ENCODE measurements at places on chromosomes 6 and 20.

- no peak for DNase-seq
These were observed 546.1 kb upstream of the MAN1A1 start for GRCh38 chr6:119895626-119896025.

- no peak for DNase-seq
These were observed 4.9 kb downstream of the FRS3 start for GRCh38 chr6:41774841-41775240.

DNA sequence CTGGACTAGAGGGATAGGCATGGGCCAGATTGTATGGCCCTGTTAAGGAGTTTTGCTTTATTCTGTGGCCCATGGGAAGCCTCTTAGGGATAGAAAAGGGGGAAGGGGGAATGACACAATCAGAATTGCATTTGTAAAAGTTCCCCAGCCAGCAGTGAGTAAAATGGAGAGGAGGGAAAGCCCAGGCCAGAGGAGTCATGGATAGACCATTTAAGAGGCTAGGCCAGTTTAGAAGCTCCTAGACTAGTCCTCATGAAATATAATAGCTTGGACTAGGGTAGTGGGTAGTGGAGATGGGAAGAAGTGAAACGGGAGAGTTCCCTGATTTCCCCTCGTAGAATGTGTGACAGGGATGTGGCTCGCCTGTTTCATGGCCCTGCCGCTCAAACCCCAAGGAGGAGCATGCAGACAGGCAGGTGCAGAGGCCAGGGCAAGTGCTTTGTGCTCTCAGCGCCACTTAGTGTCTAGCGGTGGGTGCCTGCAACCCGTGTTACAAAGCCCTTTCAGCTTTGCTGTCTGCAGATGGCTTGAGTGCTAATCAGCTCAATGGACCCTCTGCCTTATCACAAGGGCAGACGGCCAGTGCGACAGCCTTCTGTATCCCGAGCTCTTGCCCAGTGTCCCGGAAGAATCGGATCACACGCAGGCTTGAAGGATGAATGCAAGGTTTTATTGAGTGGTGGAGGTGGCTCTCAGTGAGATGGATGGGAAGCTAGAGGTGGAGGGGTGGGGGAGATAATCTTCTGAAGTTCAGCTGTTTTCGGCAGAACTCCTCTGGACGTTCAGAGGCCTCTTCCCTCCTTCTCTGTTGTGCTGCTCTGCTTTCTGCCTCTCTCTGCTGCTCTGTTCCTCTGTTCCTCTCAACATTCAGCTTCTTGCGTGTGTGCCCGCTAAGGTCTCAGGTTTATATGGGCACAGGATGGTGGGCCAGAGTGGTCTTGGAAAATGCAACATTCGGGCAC, 141.1 kb downstream of the CEP57L1 start:
- DNase-seq: peak; percentile 31

GRCh38 chr20:11448554-11448953, 469.1 kb upstream of the BTBD3 start:
- no peak for DNase-seq

DNA sequence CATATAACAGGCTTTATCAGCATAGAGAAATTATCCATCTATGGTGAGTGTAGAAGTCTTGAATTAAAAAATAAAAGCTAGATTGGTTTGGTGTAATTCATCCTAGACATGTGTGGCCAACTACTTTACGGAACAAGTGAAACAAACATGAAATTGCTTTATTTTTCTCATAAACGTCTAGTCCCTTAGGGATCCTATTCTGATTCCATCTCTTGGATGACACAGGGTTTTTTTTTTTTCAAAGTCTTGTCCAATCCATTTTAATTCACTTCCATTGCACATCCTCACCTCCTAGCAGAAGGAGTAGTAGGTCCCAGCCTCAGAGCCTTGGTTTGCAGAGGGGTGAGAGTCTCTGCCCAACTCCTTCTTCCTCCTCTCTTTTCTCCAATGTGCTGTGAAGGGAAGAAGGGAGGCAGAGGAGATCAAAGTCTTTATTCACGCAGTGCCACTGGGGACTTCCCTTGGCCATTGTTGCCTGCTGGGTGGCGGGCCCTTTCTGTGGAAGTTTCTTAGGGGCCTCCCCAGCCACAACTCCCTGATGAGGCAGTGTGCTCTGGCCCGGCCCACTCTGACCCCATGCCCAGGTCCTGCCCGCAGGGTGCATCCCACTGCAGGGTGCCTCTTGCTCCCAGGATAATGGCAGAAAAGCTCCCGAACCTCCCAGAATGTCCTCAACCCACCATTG, 104.4 kb upstream of the SNX9 start:
- no peak for DNase-seq

GRCh38 chr20:61924858-61925554, 140.7 kb downstream of the TAF4 start:
- no peak for DNase-seq

DNA sequence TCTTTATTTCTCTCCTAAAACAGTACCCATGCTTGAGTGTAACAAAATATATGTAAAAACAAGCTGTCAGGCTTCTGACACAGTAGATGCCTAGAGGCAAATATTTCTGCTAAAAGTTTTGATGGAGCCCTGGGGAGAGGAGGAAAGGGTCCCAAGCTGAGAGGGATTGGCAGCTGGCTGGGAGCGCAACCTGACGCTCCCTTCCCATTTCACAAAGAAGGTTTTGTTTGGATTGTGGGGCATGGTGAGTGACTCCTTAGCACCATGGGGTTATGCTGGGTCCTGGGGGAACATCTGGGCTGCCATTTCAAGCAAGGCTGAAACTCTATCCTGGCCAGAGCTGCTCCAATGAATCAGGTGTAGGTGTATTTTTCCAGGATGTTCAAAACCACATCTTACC, 720.5 kb downstream of the MAFB start:
- no peak for DNase-seq

- DNase-seq: no peak
These were observed 1.4 kb downstream of the NRN1 start for GRCh38 chr6:6005051-6006005.

GRCh38 chr6:19798362-19798761, 38.8 kb upstream of the ID4 start:
- no peak for DNase-seq

DNA sequence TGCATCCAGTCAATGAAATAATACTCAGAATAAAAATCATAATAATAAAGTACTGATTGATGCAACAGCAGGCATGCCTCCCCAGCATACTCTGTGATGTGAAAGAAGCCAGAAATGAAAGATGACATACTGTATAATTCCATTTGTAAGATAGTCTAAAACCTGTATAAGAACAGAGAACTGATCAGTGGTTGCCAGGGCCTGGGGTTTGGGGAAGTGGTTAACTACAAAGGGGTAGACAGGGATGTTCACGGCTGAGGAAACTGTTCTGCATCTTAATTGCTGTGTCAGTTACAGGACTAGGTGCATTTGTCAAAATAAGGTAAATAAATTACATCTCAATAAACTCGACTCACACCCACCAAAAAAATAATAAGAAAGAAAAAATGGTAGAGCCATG, 81.3 kb upstream of the BMP2 start:
- DNase-seq: no peak

DNA sequence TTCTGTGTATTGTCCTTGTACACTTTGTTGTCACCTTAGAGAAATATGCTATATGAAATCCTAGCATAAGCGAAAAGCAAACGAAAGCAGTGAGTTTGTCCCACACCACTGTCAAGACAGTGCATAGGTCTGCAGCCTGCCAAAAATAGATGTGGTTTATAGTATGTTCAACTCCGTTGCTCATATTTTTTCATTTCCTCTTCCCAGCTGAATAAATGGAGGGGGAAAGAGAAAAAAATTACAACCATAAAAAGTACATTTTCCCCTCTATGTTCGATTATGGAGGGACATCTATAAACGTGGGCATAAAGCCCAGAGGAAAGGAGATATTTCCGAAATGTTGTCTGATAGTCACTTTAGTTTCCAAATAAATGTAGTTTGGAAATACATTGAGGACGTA, 25.8 kb downstream of the PRL start:
- no peak for DNase-seq

GRCh38 chr6:36634317-36635108, 40.4 kb downstream of the SRSF3 start:
- no peak for DNase-seq

DNA sequence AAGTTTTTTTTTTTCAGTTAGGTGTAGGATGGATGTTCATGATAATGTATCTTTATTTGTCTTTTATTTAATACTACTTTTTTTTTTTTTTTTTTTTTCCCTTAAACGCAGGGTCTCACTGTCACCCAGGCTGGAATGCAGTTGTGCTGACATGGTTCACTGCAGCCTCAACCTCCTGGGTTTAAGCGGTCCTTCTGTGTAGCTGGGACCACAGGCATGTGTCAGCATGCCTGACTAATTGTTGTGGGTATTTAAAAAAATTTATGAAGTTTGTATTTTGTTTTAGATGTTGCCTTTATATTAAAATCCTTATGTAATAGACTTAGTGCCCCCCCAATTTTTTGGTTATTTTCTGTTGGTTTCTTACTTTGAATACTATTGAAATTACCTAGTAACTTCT, 42.6 kb downstream of the NCOA3 start:
- DNase-seq: no peak

DNA sequence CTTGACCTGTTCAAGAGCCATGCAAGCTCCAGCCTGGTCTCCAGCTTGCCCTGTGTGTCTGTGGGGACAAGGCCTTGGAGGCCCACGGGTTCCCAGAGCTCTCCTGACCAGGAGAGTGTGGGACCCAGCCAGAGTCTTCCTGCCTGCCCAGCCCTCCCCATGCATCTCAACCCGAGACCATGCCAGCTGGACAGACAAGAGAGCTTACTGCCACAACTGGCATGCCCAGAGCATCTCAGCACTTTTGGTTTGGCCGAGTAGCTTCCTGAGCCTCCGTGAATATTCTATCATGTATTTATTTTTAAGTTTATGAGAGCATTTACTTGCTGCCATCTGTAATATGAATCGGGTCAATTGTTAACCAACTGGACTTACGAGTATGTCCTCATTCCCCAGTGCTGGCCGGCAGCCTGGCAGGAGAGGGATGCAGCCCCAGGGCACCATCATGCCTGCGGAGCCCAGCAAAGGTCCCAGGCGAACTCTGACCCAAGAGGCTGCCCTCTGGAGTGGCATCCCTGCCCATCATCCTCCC, 14.9 kb downstream of the IP6K3 start:
- DNase-seq: no peak

DNA sequence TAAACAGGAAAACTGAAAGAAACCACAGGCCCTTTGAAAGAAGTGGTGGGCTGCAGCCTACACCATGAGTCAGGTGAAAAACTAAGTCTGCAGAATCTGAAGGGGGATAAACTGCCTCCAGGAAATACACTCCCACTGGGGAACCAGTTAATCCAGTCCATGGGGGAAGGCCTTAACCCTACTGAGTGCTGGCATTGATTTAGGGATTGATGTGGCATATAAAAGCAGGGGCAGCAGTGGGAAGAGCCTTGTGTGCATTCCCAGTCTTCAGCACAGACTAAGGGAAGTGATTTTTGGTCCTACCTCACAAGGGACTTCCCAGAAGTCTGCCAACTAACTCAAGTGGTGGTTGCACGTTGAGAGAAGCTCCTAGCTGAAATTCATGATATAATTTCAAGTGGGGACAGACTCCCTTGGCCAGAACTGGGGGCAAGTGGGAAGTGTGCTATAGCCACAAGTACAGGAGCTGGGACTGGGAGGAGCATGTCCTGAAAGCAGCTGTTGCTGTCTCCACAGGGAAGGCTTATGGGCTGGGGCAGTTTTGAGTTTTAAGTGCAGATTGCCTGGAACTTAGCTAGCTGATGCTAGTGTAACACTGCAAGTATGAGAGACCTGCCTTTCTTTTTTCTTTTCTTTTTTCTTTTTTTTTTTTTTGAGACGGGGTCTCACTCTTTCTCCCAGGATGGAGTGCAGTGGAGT, 31.2 kb downstream of the CITED2 start:
- DNase-seq: no peak

- DNase-seq: no peak
These were observed 2.6 kb downstream of the TSPYL1 start for GRCh38 chr6:116277124-116277523.

DNA sequence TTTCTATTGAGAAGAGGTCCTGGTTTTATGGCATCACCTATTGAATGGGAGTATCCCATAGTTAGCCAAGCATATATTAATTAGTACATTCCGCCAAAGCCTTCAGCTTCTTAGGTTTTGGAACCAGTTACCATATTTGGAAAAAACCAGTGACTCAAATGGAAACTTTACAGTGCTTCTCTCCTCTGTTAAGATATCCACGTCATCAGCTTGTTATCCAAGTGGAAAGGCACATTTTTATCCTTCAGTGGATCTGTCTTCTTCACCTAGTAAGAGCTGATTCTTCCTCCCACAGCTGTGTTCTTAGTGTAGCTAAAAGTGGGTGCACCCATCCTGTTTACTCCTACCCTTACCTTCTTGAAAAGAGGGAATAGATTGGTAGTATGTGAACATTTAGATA, 34.5 kb downstream of the TPD52L1 start:
- DNase-seq: no peak

DNA sequence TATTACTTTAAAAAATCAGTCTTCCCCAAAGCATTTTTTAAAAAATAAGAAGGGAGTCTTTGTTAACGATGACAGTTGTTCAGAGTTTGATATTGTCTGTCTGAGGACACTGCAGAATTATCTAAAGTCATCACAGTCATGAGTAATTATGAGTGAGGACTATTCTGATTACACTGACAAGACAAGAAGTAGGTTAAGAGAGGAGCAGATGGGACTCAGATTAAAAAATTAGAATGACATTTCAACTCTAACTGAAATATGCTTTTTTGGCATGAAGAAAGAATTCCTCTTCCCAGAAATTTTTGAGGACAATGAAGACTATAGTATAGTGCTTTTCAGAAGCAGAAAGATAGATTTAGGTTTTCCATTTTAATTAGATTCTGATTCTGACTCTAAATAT, 456.5 kb downstream of the EPHA7 start:
- DNase-seq: no peak

- DNase-seq: no peak
These were observed 7.1 kb upstream of the ZBP1 start for GRCh38 chr20:57627339-57627738.

GRCh38 chr6:3007571-3007970, 7.9 kb downstream of the NQO2 start:
- no peak for DNase-seq

DNA sequence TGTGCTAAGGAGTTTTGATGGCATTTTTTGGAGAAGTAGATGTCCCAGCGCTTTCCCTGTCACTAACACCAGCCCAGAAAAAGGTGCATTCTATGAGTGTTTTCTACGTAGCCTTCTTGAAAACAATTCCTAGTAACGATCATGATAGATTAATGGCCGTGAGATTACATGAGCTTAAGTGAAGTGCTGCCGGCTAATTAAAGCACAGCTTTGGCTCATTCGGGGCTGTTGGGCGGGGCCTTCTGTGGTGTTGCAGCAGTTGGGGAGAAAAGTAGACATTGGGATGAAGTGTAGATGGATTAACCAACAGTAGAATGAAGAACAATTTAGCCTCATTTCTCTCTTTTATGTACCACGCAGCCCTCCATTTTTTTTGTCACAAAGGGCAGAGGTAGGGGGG, 20.8 kb upstream of the TRAF3IP2 start:
- no peak for DNase-seq

DNA sequence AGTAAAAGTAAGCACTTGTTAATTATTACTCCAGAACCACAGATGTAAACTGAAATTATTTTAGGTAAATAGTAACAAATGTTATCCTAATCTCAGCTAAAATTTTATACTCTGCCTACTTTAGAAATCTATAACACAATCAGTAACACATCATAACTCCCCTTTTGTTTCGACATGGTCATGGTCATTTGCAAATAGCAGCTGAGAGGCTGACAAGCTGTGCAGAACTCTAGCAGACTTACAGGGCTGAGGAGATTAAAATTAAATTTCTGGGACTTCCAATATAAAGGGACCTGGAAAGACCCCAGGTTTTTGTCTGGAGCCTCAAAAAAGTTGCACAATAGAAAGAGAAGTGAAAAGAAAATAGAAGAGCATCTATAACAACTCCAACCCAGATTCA, 88.8 kb downstream of the PRL start:
- DNase-seq: no peak

- DNase-seq: no peak
These were observed 148.9 kb downstream of the BCAS1 start for GRCh38 chr20:53921443-53921973.

Data from NCI-H1417 (cell line).